ENCODE measurements at places on chromosomes 2 and 18.
A peak's percentile ranks its signal among the peaks of the same experiment; 100 is the strongest.

DNA sequence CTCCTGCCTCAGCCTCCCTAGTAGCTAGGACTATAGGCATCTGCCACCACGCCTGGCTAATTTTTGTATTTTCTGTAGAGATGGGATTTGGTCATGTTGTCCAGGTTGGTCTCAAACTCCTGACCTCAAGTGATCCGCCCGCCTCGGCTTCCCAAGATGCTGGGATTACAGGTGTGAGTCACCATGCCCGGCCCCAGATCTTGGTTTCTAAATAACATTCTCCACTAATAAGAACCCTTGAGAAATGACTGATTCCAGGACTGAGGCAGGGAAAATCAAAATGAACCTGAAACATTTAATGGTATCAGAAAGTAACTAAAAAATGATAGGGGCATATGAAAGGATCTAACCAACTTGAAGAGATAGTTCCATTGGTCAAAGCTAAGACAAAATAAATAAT lies 34.0 kb downstream of the BMPR2 start:
- DNase-seq = no peak

GRCh38 chr2:240432820-240433801 lies 2.4 kb upstream of the GPC1 start:
- no peak for DNase-seq

GRCh38 chr2:56576001-56576400 lies 392.2 kb downstream of the CCDC85A start:
- DNase-seq = no peak

DNA sequence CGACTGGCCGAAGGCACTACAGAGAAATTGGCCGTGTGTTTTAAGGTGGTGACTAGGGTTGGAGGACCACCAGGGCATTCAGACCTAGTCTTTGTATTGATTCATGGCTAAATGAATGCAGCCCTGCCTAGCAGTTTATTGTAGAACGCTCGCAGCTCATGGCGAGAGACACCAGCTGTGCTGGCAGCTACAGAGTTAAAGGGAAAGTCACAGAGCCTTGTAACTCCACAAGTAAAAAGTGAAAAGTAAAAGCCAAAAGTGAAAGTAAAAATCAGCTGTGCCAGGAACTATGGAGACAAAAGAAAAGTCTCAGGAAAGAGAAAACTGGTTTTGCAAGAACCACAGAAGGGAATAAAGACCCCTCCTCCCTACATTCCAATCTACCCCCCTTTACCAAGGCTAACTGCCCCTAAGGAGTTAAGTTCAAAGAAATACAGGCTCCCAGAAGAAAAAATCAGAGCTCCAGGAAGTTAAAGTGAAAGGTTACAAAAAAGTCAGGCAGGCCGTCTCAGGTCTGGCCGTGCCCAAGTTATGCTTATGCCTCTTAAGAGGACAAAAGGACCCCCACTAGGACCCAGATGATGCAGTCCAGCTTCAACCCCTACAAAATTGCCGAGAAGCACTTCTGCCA lies 46.4 kb upstream of the SELENOI start:
- no peak for DNase-seq

DNA sequence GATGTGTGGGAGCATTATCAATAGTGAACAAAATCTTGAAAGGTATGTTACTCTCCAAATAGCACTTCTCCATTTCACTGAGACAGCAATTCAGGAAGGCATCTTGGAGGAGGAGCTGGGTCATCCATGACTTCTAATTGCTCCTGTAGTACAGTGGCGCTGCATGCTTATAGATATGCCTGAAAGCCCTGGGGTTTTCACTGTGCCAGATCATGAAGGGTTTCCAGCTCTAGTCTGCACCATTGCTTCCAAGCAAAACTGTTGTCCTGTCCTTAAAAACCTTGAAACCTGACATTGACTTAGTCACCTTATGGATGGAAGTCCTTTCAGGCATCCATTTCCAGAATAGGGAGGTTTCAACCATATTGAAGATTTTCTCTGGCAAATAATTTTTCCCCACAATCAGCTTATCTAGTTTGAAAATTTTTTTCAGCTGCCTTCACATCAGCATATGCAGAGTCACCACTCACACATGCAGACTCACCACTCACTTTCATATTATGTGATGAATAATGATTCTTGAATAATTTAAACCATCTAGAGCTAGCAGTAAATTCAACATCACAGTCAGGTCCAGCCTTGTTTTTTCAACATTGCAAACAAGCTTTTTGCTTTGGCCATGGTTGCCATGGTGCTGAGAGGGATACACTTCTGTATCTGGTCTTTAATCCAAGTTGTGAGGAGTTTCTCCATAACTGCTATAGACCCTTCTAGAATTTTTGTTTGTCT lies 297.1 kb downstream of the CLIP4 start:
- DNase-seq = no peak

- no peak for DNase-seq
Measured at GRCh38 chr2:66201242-66201641, 233.7 kb upstream of the MEIS1 start.

DNA sequence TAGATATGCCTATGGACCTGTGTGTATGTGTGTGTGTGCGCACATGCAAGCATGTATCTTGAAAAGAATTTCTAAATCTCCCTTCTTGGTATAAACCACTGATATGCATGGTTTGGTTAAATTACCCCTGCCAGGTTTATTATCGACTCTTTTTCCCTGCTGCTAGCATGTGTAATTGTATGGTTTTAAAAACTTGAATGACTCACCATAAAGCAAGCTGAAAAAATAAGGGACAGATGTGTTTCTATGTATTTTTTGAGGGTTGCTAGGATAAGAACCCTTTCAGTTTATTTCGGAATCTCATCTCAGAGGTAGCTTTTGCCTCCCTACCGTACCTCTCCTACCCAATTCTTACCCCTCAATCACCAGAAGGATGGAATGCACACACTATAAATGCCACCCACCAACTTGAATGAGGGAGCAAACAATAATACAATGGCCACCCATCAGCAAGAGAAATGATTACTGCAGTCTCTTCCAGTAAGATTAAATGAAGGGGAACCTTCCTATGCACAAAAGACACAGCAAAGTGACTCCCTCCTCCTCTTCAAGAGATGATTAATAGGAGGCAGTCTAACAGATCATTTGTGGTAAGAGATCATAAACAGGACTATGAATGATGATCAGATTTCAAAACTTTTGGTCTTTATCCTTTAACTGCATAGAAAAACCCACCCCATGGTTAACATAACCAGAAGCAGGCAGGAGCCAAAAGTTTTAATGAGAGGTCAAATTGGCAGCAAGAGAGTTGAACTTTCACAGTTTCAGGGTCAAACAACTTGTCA lies 357.2 kb downstream of the SATB2 start:
- no peak for DNase-seq

DNA sequence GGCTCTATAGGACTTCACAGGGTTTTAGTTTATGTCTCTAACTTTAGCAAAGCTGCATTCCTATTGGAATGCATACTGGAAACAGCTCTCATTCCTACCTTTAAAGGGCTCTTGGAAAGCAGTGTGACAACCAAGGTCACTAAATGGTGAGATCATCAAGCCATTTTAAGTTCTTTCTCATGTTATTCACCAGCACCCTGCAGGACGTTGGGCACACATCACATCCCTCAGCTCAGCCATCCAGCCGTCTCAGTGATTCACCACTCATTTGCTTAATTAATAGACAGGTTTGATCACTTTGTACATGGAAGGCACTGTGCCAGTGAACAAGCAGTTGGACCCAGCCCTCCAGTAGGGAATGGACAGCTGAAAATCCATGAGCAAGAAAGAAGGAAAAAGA lies 32.2 kb upstream of the RBM44 start:
- DNase-seq = no peak

- DNase-seq = peak; percentile 71
Measured at GRCh38 chr2:60581433-60582282, 28.2 kb upstream of the BCL11A start.

DNA sequence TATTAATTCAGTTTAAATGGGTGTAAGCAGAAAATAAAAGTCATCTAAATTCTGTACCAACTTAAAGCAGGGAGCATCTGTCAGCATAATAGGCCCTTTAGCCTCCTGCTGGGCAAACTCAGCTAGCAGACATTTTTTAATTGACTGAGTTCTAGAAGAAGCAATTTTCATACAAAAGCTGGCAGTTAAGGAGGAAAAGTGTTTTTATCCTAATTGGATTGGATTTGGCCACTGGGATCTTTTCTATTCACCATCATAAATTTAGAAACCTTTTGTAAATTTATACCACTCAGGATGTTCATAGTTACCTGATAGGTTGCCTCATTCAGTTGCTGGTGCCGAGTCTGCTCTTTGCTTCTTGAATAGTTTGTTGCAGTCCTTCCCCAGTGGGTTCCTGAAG lies 262.7 kb upstream of the FSIP2 start:
- no peak for DNase-seq

- no peak for DNase-seq
Measured at GRCh38 chr2:219706823-219707281, 79.4 kb downstream of the SLC4A3 start.

DNA sequence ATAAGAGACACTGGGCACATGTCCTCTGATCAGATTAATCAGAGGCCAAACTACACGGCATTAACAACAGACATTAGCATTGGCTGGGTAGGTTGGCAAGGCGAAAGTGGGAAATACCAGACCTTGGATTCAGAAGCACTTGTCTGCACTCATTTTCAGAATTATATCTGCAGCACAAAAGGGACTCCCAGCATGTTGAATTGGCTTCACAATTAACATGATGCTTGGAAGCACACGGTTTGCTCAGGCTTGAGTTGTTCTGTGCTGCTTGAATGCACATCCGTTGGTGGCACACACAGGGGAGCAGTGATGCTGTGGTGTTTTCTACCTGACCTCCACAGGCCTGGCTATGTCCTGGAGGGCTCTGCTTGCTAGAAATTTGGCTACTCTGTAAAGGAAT lies 83.9 kb downstream of the ACTR3 start:
- no peak for DNase-seq

DNA sequence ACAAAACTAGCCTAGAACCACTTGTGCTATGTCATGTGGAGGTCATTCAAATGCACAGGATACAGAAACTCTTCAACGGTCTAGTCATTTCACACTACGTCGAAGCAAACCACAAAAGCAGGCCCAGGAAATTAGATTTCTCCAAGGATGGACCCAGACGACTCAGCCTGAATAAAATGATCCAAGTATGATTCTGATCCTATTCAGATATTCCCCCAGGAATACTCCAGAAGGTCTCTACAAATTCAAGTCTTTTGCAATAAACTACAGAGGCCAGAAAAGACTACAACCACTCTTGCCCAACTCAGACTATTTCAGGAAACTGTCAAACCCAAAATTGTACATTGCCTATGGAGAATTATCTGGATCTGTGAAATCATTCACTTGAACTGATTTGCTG lies 422.5 kb downstream of the METTL4 start:
- DNase-seq = no peak

DNA sequence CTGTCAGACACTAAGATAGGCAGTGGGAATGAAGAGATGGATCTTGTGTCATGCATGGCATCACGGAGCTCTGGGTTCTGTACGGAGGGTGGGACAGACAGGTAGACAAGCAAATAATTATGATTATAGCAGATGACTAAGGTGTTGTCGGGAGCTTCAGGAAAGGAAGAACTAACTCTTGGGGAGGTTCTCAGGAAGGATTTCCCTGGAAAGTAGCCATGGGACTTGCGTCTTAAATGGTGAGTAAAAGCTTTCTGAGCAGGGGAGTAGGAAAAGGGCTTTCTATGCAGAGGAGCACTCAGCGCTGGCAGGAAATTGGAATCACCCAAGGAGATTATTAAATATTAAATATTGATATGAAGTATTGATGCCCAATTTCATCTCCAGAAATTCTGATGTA lies 35.5 kb downstream of the ATOH8 start:
- no peak for DNase-seq

DNA sequence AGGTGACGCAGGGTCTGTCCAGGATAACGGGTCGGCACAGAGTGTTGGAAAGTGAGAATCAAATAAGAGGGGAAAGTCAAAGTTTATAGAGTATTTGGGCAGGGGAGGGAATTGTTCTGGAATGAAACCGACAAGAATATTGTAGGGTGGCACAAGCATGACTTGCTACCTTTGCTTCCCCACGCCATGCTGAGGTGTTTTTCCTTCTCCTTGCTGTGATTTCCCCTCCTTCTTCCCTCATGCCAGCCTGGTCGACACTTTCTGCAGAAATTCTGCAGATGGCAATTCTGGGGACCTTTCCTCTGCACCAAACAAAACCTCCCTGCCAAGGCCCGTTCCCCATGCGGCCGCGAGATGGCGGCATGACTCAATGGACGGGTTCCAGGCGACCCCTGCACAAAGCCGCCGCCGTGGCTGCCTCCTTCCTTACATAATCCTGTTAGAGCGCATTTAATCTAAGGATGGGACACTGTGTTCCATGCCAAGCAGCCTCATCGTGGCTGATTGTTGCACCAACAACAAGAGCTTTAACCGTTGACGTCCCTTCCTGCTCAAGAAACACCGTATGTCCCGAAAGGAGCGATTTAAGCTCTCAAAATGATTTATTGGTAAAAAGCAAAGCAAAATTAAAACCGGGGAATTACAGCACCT lies at the start of gene MRO:
Gene MRO (minus strand): TSS at position 289 of the 651 bp plus-strand sequence. CDS start 10,616 bp downstream, outside the sequence.
- peak; percentile 98 for DNase-seq

- no peak for DNase-seq
Measured at GRCh38 chr2:162030363-162031190, 43.4 kb downstream of the DPP4 start.

DNA sequence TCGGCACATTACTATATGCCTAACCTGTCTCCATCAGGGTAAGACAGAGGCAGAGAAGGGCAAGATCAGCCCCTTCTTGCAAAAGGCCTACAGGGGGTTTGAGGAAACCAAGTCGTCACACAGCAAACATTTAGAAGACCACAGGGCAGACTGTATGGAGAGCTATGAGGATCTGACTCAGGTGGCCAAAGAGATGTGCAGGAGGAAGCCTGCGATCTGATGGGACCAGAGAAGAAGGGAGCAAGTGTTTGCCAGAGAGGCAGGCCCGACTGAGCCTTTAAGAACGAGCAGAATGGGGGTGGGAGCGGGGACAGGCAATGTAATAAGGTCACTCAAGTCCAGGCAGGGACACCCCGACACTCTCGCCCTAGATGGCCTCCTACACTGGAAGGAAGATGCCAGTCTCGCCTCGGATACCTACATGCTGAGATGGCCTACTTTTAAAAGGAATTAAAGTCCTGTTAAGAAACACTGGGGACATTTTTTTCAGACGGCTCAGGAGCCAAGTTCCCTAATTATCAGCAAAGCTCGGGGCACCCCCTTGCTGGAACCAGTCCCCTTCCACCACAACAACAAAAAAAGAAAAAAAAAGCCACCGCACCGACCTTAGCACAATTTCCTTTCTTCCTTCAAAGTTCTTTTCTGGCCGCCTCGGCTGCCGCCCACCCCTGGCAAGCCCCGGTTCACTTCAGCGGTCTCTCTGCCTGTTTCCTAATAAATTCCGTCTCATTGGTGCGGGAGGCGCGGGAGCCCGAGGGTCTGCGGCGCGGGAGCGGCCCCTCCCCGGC lies 1.5 kb downstream of the SFXN5 start:
- DNase-seq = no peak

GRCh38 chr18:47036927-47037578 lies 1.6 kb upstream of the ELOA2 start:
- DNase-seq = no peak

DNA sequence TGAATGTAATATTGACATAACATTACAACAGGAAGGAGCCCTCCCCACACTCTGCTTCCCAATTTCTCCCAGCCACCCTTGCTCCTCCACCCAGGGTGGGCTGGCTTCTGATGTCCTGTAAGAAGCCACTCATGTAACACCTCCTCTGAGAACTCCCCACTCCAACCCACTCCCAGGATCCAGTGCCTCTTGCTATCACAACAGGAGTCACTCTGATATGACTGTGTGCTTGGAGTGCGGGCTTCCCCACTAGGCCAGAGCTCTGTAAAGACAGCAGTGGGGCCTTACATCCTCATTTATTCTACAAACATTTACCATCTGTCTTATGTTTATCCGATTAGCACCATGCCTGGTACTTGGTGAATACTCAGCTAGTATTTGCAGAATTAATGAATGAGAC lies 65.1 kb downstream of the PTGR3 start:
- DNase-seq = peak; percentile 41

- peak; percentile 14 for DNase-seq
Measured at GRCh38 chr2:125696560-125696959, 959.4 kb upstream of the GYPC start.

All from NCI-H82 (cell line).